ENCODE measurements at places on chromosomes 3 and 15.

DNA sequence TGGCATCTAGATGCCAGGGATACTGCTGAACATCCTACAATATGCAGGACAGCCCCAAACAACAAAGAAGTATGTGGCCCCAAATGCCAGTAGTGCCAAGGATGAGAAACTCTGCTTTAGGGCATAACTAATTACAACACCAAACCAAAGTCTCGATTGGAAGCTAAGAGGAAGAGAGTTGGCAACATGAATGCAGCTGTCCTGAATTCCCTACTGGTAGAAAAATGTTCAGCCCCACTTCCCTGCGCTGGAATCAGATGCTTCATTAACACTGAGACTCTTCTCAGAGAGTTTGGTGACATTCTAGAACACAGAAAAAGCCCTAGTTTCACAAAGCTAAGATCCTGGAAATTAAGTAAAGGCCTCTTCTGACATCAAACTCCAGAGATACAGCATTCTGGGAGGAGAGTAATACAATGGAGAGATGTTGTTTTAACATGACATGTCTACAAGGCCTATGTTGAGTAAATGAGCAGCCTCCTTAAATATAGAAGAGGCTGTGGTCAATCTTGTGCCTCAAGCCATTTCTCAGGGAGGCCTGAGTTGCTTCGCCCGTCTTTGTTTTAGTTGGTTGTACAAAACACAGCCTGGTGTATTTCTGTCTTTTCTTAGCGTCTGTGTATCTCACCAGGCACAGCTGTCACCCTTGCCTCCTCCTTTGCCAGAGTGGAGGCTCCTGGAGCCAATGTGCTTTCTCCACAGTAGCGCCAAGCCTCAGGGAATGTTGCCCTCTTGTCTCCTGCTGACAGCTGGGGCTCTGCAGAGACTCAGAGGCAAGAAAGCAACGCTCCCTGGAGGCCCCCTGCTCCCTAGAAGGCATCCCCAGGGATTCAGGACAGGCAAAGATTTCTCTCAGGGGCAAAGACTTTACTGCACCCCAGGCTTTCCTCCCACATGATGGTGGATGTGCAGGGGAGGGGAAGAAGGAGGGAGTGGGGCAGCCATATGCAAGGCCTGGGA is 25.1 kb upstream of the CTNNB1 start:
- DNase-seq = no peak

DNA sequence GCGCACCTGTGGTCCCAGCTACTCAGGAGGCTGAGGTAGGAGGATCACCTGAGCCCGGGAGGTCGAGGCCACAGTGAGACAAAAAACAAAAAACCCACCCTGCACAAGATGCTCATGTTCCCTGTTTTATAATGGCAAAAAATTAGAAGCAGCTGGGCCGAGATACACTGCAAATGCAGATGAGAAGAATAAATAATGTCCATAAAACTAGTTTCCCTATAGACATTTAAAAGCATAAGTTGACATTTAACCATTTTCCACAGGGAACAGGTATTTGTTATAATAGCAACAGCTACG is 537 bp upstream of the SCAP start:
- DNase-seq = no peak

GRCh38 chr3:11434563-11435096 is 162.4 kb downstream of the ATG7 start:
- no peak for DNase-seq

DNA sequence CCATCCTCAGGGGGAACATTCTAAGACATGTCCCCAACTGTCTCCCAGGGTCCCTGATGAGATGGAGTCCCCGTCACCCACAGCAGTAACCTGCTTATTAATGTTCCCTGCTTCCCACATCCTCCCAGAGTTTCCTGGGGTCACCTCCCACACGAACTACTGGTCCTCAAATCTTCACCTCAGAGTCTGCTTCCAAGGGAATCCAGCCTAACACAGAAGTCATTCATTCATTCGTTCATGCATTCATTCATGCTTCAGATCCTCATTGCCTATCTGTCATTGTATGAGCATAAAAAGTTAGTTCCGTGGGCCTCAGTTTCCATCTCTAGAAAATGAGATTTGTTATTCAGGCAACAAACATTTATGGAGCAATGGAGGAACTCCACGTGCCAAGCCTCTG is 516.2 kb downstream of the SHQ1 start:
- DNase-seq = no peak

GRCh38 chr3:44013967-44014366 is 227.7 kb upstream of the TOPAZ1 start:
- DNase-seq = no peak

GRCh38 chr15:78321786-78322185 is 18.4 kb upstream of the CRABP1 start:
- no peak for DNase-seq

DNA sequence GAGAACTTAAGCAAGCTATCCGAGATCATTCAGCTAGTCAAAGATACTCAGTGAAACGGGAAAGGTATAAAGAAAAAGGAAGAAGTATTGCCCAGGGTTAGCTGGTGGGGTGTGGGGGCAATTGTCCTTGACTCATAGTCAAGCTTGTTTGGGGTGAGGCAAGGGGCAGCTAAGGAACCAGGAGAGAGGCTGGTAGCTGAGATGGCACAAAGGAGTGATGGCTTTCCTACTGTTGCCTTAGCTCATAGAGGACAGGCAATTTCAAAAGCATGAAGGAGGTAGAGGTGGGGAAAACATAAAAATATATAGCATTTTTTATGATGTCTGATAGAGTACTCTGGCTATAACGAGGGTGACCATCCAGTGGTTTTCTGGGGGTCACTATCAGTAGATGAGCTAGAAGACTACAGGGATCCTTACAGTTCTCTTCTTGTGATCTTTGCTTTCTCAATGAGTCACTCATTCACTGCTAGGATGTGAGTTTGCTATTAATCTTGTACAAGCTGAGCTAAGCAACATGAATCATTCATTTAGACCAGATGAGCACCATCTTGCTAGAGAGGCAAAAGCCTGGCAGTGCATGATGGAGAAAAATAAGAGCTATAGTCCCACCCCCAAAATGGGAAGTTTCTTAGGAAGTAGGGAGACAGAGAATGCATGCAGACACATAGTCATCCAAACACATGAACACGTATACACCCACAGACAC is 207.1 kb upstream of the PFN2 start:
- DNase-seq = no peak

- DNase-seq = no peak
These were observed 450.8 kb downstream of the MCTP2 start for GRCh38 chr15:94682171-94682570.

DNA sequence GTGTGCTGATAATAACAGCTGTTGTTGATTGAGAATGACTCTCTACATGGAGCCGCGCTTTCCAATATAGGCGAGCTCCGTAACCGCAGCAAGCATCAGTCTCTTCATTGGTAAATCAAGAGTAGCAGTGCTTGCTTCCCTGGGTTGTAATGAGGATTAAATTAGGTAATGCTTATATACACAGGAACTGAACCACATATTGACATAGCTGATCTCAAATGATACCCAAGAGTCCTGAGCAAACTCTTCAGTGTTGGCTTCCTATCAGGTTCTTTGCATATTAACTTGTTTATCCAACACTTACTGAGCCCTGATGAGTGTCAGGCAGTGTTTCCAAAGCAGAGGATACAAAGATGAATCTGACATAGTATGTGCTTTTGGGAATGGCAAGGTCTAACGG is 46.4 kb upstream of the SLCO3A1 start:
- peak; percentile 41 for DNase-seq

GRCh38 chr15:88090481-88091011 is 166.0 kb downstream of the NTRK3 start:
- no peak for DNase-seq

GRCh38 chr3:115990669-115991068 is 367.4 kb downstream of the GAP43 start:
- no peak for DNase-seq

DNA sequence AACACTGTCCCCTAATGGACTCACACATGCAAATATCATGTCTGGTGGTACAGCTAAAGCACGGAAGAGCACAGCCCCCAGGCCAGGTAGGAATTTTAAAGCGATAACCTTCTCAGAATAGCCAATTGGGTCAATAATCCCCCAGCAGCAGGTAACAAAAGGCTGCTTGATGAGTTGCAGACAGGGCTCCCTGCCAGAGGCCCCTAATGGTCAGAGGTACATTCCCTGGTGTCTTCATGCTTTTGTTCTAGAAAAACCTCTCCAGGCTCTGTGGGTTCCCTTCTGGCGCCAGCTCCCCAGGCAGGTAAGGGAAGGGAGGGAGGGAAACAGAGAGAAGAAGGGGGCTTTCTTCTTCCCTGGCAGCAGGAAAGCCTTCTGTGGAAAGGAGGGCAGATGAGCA is 43.4 kb upstream of the PRTG start:
- DNase-seq = no peak

GRCh38 chr15:75171408-75171807 is 30.3 kb upstream of the C15orf39 start:
- DNase-seq = no peak

DNA sequence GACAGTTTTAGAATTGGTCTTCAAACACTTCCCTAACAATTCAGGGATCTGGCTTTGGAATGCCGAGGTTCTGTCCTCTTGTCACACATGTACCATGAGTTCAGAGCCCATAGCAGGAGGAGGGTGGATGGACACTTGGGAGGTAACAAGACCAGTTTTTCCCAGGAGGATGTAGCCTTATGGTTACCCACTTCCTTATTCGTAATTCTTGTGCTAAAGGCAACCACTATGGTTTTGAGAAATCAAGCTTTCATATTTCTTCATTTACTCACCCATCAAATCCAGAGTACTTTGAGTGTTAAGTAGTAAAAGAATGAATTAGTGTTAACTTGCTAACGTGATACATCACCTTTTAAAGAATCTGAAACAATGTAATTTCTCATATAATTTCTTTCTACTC is 479.6 kb upstream of the ALCAM start:
- DNase-seq = no peak

DNA sequence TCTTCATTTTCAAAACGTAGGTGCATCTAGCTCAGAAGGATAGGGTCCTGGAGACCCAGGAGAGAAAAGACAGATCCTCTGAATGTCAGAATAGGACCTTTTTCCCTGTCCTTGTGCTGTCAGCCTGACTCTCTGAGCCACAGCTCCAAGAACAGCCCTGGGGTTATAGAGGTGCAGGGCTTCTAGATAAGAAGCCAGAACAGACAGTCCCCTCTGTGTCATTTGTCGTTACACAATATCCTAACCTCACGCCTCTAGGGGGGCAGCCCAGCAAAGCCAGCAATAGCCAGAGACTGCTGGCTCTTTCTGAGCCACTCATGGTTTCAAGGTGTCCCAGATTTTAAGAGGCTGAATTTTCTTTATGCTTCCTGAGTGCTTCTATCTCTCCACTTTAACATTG is 153.2 kb upstream of the THBS1 start:
- no peak for DNase-seq

- DNase-seq = no peak
These were observed 8.8 kb upstream of the SLC6A6 start for GRCh38 chr3:14393440-14394106.

- no peak for DNase-seq
These were observed 66.2 kb upstream of the CGNL1 start for GRCh38 chr15:57309856-57310760.

- no peak for DNase-seq
These were observed 61.5 kb downstream of the SLCO2A1 start for GRCh38 chr3:133967992-133968892.

GRCh38 chr3:38843898-38844297 is 27.9 kb upstream of the SCN10A start:
- DNase-seq = peak; percentile 13

- no peak for DNase-seq
These were observed 113.7 kb downstream of the ATG7 start for GRCh38 chr3:11385891-11386290.

- DNase-seq = no peak
These were observed 140.5 kb upstream of the TBL1XR1 start for GRCh38 chr3:177337541-177338331.

DNA sequence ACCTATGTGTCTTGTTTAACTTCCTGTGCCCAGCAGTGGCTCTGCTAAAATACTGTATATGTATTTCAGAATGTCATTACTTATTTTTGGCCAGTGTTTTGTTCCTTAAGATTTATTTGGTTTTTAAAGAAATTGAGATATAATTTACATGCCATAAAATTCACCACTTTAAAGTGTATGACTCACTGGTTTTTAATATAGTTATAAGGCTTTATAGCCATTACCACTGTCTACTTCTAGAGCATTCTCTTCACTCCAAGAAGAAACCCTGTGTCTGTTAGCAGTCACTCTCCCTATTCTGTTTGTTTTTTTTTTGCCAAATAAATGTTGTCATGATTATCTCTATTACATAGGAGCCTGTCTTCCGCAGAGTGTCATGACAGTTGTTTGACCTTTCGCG is 25.8 kb downstream of the PPM1L start:
- no peak for DNase-seq

DNA sequence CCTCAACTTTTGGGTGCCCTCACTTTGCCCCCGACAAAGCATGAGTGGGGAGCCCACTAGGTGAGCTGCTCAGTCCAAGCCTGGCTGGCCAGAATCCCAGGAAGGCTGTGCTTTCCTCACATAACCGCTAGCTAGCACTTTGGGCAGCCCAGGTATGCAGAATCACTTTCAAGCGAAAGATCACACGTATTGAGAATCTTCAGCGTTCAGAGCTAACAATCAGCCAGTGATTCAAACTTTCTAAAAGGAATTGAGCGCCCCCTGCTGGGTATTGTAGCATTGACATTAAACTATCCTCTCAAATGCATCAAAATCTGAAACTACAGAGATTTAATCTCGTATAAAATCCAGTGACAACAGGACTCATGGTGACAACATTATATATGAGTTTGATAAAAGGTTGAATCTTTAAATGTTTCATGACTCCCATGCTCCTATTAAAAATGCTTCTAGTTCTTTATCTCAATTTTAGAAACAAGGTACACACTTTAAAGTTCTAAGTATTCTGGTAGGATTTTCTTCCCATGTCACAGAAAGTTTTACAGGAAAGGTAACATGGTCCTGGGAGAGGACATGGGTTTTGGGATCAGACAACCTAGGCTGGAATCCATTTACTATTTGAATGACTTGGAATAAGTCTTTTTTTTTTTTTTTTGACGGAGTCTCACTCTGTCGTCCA is 11.8 kb downstream of the ANAPC13 start:
- DNase-seq = peak; percentile 94

DNA sequence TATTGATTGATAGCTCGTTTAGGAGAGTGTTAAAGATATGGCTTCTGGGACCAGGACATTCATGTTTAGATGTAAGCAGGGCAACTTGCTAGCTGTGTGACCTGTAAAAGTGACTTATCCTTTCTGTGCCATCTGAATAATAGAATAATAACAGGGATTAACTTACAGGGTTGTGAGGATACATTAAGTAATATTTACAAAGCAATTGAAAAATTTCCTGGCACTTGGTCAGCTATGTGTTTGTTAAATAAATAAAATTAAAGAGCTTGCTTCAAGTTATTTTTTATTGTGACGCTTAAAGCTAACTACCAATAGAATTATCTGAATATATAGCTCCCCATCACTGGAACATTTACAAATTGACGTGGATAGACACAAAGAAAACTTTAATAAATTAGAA is 287.9 kb upstream of the CDIN1 start:
- peak; percentile 62 for DNase-seq

- DNase-seq = no peak
These were observed 192.0 kb upstream of the HES1 start for GRCh38 chr3:193943851-193944517.

DNA sequence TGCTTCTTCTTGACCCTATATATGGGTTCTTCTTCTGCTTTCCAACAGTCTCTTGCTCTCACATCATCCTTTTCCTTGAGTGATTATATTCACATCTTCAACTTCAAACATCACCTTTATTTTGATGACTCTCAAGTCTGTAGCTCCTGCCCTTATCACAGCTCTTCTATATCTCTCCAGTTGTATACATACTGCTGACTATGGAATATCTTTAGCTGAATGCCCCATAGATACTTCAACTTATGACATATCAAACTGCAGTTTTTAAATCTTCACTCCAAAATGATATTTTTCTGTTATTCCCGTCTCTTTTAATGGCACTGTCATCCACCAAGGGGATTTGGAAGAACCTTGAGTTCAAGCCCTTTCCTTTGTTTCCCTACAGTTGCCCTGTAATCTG is 139.1 kb downstream of the ZBTB20 start:
- no peak for DNase-seq

All from T47D (cell line).